ENCODE measurements at places on chromosomes 7 and 10. TPM values are rescaled to one million over a fixed set of nuclear protein-coding genes. Genes with fewer than 3 reads are reported as not detected.

DNA sequence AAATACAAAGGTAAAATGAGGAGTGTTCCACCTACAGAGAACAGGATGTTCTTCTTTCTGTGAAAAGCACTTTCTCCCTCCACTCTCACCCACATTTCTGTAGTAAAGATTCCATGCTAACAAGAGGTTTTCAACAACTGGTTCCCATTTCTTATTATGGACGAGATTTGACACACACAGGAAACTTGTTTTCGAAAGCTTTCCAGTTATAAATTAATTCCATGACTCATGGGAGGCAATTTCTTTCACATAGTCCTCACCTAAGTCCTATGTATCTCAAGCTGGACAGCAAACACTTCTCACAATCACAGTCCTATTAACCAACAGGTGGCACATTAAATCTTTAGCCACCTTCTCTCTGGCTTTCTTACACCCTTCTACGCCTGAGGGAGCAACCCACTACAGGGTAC, 24.5 kb downstream of the RAPGEF5 start:
- DNase-seq: no peak
- peaks cover 3% of the 10 kb centered on the region for H3K4me1 ChIP-seq
- H3K27me3 ChIP-seq: no peaks in the 10 kb centered on the region

DNA sequence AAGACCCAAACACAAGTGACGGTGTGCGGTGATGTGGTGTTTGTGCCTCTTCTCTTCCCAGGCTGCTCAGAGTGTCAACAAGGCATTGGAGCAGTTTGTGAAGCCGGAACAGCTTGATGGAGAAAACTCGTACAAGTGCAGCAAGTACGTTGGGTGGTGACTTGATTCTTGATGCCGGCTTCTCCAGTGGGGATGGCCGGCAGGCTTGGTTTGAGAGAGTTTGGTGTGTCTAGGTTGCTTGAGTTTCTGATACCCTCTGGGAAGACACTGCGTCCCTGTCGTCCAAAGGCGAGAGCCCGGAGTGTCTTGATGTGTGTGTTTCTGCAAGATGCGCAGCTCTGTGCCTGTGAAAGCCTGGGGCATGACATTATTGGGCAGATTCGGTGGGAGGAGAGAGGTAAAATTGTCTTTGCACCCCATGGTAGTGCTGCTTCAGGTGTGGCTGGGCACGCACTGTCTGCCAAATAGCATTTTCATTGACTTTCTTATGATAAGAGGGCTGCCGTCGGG, 111.8 kb downstream of the ANKRD61 start:
- no peaks in the 10 kb centered on the region for H3K27me3 ChIP-seq
- no peaks in the 10 kb centered on the region for H3K4me1 ChIP-seq

DNA sequence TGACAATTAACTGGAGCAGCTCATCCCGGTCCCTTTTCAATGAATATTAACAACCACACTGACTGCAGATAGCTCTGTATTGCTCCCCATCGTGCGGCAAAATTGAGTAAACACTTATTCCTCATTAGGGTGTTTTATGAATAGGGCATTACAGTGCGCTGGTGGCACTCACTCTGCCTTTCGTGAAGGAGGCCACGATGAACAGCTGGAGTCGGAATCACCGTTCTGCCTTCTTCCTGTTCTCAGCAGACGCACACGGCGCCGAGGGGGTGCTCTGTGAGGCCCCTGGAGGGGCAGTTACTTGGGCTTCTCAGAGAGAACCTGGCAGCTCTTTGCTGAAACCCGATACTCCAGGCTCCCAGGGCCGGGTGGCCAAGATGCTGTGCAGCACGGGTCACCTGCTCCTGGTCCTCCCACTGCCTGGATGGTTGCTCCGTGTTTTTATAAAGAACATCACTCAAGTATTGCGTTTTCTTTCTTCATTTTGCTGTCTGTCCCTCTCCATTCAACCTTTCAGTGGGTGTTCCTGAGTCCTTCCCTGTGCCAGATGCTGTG, 241.9 kb downstream of the GLRX3 start:
- no peaks in the 10 kb centered on the region for H3K4me1 ChIP-seq
- no peak overlapping the region for H3K4me3 ChIP-seq
- H3K27me3 ChIP-seq: peaks cover 2% of the 10 kb centered on the region
- no peak for DNase-seq
- H3K27ac ChIP-seq: no peak overlapping the region
- no peaks in the 10 kb centered on the region for H3K36me3 ChIP-seq

DNA sequence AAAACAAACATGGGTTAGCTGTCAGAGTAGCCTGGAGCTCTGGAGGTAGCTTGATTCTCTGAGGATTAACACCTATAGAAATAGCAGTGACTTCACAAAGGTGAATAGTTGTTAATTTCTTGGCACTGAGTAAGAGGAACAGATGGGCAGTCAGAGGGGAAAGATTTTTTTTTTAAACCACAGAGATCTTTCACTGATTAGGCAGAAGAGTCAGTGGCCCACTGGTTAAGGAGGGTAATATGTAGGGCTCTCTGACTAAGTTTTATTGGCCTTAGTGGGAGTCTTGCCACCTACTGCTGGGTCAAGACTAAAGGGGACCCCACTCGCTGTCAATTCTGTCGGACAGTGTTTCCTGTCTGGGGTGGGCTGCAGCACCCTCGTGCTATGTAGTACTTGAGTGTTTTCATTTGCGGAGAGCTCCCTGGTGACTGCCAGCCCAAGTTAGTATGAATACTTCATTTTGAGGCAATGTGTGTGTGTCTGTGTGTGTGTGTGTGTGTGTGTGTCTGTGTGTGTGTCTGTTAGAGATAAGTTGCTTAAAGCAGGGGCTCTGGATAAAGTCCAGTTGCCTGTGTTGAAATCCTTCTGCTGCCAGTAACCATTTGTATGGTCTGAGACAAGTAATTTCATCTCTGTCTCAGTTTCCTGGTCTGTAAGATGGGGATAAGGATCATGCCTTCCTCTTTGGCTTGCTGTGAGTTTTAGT, 145.2 kb downstream of the ARID5B start:
- H3K36me3 ChIP-seq: peaks cover 23% of the 10 kb centered on the region
- H3K4me3 ChIP-seq: peak overlapping the region; percentile 85
- no peaks in the 10 kb centered on the region for H3K27me3 ChIP-seq
- peaks cover 100% of the 10 kb centered on the region for H3K4me1 ChIP-seq
- peak overlapping the region; percentile 93 for H3K27ac ChIP-seq

Gene KCNH2
- 0.12 TPM for total RNA-seq

Measured in activated B cell treated with CpG ODN at 0.5 μM for 24 hours (primary cell).